ENCODE measurements at places on chromosomes 4 and X. TPM values are rescaled to one million over a fixed set of nuclear protein-coding genes. Genes with fewer than 3 reads are reported as not detected.

Gene SMIM43
- 3.5 TPM for total RNA-seq

Gene CLDN34
- total RNA-seq: not detected

Gene EREG
- total RNA-seq: 4.4 TPM

Gene GAGE1
- not detected for total RNA-seq

Gene S100P
- total RNA-seq: not detected

Gene PNCK
- total RNA-seq: not detected

Gene TEC
- not detected for total RNA-seq

Gene GPRIN3
- total RNA-seq: not detected

Gene MAGED4
- total RNA-seq: 63.1 TPM

Gene CYBB
- total RNA-seq: not detected

Gene P2RY8
- total RNA-seq: not detected

Gene STX18
- 42.6 TPM for total RNA-seq

Gene RBM41
- 23.3 TPM for total RNA-seq

GRCh38 chrX:141185366-141185765 lies 8.4 kb upstream of the LDOC1 start:
- no peak for DNase-seq
- H3K36me3 ChIP-seq: no peaks in the 10 kb centered on the region
- H3K27me3 ChIP-seq: no peaks in the 10 kb centered on the region
- no peaks in the 10 kb centered on the region for H3K4me1 ChIP-seq
- H3K4me3 ChIP-seq: no peak overlapping the region

DNA sequence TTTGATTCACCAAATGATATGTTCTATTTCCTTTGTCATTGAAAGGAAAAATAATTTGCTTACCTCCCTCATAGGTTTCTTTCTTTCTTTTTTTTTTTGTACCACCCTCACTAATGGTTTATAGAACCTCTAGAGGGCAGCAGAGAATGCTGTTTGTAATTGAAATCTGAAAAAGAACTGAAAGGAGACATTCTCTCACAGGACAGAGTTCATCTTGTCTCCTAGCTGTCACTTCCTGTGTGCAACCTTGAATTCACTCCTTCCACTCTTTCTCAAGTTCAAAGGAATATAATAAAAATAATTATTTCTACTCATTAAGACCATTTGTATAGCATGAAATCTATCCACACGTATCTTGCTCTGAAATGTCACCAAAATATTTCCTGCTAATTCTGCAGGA lies 51.0 kb downstream of the GUCY1B1 start:
- no peak overlapping the region for H3K27ac ChIP-seq
- DNase-seq: peak; percentile 87
- peaks cover 11% of the 10 kb centered on the region for H3K4me1 ChIP-seq
- no peak overlapping the region for H3K4me3 ChIP-seq
- H3K27me3 ChIP-seq: no peaks in the 10 kb centered on the region
- H3K36me3 ChIP-seq: no peaks in the 10 kb centered on the region

- no peaks in the 10 kb centered on the region for H3K27me3 ChIP-seq
- no peak for DNase-seq
- peaks cover 16% of the 10 kb centered on the region for H3K4me1 ChIP-seq
- no peak overlapping the region for H3K4me3 ChIP-seq
- H3K27ac ChIP-seq: no peak overlapping the region
- no peaks in the 10 kb centered on the region for H3K36me3 ChIP-seq
Observed at GRCh38 chr4:16271411-16271810, 45.1 kb upstream of the TAPT1 start.

DNA sequence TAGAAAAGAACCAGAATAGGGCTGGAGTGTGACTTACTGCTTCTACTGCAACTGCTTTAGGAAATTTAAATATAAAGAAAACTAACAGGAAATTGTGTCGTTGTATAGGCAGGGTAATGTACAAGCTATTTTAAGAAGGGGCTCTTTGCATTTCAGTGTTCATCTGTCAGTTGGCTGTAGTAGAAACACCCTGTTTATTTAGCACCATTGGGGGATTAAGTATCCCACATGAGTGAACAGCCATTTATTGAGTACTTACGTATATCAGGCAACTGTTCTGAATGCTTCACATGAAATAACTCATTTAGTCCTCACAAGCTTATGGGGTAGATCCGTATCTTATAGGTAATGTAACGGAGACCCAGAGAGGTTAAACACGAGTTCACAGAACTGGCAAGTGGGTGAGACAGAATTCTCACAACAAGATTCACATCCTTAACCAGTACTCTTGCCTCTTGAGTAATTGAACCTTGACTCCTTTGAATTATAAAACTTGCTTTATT lies 23.9 kb downstream of the STIM2 start:
- no peak overlapping the region for H3K4me3 ChIP-seq
- no peak for DNase-seq
- H3K36me3 ChIP-seq: no peaks in the 10 kb centered on the region
- H3K4me1 ChIP-seq: no peaks in the 10 kb centered on the region

DNA sequence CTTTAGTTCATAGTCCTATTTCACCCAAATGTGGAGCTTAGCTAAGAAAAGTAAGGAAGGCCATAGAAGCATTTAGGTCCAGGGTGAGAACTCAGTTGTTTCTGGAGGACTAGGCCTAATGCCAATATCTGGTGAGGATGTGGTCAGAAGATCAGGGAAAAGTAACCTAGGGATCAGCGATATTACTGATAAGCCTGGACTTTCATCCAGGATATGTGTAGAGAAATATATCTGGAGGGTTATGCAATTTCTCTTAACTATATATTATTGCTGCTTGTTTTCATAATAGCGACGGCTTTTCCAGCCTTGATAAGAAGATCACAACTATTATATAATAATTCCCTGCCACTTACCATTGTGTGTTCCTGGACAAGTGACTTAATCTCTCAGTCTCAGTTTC lies 81.1 kb downstream of the FRAS1 start:
- DNase-seq: no peak
- no peaks in the 10 kb centered on the region for H3K36me3 ChIP-seq
- H3K27ac ChIP-seq: no peak overlapping the region

GRCh38 chr4:185399466-185399865 lies 2.8 kb downstream of the ANKRD37 start:
- H3K27me3 ChIP-seq: no peaks in the 10 kb centered on the region
- H3K4me3 ChIP-seq: no peak overlapping the region
- peaks cover 34% of the 10 kb centered on the region for H3K36me3 ChIP-seq
- DNase-seq: no peak
- H3K27ac ChIP-seq: no peak overlapping the region

DNA sequence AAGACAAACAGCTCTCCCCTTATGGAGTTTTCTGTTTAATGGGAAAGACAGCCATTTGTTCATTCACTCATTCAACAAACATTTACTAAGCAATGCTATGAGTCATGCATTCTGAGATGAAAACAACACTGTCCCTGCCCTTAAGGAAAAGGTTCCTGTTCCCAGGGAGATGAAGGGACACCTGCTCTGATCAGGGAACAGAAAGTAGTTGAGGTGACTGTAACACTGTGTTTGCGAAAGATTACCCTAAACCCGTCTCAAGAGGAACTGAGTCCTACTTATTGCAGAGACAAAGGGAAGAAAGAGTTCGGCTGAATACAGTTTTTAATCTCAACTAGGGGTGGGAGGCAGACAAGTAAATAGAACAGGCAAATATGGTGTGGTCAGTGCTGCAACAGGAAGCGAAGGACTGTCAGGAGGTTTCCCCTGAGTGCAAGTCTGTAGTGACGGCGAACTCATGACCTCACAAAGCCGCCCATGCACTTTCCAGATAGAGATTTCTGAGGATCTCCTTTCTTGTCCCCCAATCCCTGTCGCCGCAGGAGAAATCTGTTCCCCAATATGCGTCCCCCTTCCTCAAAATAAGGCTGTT lies 712 bp downstream of the STX18 start:
- H3K27ac ChIP-seq: peak overlapping the region; percentile 91
- H3K4me1 ChIP-seq: peaks cover 27% of the 10 kb centered on the region
- H3K27me3 ChIP-seq: no peaks in the 10 kb centered on the region
- DNase-seq: peak; percentile 83
- no peaks in the 10 kb centered on the region for H3K36me3 ChIP-seq

DNA sequence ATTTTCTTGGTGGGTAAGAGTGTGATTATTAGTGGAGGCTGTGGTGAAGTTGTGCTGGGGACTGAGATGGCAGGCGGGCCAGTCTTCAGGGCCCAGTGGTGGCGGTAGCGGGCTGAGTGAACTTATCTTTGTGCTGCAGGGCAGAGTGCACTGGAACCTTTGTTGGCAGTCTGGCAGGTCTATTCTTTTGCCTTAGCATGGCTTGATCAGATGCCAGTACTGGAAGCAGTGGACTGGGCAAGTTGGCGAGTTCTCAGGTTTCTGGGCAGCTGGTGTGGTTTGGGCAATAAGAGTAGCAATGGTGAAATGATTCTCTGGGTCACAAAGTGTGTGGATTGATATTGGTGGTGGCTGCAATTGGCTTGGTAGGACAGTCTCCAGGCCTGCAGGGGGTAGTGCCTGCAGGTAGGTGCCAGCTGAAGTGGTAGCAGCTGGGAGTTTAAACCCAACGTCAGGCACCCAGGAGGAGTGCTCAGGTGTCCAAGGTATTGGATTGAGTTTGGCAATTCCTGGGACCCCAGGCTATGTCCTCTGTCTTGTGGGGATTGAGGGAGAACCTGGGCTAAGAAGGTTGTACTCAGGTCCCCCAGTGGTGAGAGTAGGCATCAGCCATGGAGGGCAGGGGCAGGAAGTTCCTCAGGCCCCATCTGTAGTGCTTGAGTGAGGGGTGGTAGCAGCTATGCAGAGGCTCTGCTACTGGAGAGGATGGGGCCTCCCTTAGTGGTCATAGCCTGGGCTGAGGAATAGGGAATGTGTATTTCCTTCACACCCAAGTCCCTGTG lies 34.9 kb upstream of the SLC25A14 start:
- no peaks in the 10 kb centered on the region for H3K27me3 ChIP-seq
- no peaks in the 10 kb centered on the region for H3K36me3 ChIP-seq
- no peak overlapping the region for H3K4me3 ChIP-seq
- no peak for DNase-seq
- H3K27ac ChIP-seq: no peak overlapping the region

GRCh38 chr4:70712604-70713452 lies 8.9 kb upstream of the RUFY3 start:
- no peak overlapping the region for H3K4me3 ChIP-seq
- H3K36me3 ChIP-seq: no peaks in the 10 kb centered on the region
- no peak for DNase-seq

Measured in GM23248 (cell line).